WERI-Rb-1 (cell line): ENCODE measurements at places on chromosomes 11 and 22.
A peak's percentile ranks its signal among the peaks of the same experiment; 100 is the strongest.

DNA sequence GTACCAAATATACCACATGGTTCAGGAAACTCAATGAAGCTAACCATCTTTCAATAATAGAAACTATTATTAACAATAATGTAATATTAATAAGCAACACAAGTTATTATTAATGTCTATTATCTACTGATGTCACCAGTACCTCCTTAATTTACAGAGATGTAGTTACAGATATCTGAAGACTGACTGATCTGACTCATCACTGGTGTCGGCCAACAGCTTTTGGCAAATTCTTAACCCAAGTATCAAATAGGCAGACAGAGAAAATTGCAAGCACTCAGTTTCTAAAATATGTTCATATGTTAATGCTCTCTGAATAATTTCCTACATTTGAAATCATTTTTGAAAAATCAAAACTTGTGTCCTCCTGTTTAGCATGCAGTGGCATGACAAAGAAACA lies 100.4 kb upstream of the DDI1 start:
- no peak for DNase-seq

DNA sequence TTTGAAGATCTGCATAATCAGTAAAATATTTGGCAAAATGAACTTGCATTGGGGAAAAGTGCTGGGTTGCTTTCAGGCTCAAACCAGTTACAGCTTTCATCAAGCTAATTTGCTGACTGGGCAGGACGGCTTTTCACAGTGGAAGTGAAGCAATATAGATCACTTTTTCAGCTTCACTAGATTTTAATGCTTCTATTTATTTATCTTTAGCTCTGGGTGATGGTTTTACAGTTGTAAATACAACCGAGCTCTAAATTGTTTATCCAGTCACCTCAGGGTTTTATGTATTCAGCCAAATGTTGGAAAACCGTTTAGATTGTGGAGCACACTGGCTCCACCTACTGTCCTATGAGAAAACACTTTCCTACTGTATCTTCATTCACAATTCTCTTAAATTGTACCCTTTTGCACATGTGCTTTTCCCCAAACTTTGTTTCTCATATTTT lies 58.2 kb downstream of the ACER3 start:
- DNase-seq, result no peak

DNA sequence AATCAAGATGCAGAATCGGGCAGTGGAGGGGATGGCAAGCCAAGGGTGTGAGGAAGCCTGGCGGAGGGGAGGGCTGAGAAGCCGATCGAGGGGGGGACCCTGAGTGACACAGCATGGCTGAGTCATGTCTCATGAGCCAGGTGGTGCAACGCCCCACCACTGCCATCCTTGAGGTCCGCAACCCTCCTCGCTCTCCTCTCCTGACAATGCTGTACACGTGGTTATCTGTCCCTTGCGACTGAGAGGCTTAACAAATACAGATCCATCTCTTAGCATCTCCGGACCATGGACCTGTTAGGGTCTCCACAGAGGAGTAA lies 14.2 kb downstream of the SLC22A12 start:
- DNase-seq, result no peak

- no peak for DNase-seq
Observed at GRCh38 chr22:40768206-40768605, 50.9 kb downstream of the SLC25A17 start.

- DNase-seq, result no peak
Observed at GRCh38 chr11:101444164-101444563, 139.6 kb downstream of the TRPC6 start.

DNA sequence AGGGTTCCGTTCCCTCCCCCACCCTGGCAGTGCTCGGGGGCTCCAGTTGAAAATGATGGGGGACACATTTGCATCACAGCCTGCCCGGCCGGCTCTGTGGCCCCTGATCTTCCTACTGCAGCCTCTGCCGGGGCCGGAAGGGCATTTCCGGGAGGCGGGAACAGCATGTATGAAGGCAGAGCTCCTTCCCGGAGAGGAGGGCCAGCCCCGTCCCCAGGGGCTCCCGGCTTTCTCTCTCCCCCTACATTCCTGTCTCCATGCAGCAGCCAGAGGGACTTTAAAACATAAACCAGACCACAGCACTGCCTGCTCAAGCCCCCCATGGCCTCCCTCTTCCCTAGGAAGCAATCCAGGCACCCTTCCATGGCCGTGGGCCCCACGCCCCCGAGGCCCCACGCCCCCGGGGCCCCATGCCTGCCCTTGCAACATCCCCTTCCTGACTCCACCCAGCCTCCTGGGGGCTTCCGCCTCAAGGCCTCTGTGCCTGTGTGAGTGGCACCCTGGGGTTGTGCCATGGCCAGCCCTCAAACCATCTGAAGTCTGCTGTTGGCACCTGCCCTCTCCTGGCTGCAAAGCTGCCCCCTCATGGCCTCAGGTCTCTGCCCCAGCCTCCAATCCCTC lies 73.1 kb downstream of the CDKN1C start:
- DNase-seq, result no peak

DNA sequence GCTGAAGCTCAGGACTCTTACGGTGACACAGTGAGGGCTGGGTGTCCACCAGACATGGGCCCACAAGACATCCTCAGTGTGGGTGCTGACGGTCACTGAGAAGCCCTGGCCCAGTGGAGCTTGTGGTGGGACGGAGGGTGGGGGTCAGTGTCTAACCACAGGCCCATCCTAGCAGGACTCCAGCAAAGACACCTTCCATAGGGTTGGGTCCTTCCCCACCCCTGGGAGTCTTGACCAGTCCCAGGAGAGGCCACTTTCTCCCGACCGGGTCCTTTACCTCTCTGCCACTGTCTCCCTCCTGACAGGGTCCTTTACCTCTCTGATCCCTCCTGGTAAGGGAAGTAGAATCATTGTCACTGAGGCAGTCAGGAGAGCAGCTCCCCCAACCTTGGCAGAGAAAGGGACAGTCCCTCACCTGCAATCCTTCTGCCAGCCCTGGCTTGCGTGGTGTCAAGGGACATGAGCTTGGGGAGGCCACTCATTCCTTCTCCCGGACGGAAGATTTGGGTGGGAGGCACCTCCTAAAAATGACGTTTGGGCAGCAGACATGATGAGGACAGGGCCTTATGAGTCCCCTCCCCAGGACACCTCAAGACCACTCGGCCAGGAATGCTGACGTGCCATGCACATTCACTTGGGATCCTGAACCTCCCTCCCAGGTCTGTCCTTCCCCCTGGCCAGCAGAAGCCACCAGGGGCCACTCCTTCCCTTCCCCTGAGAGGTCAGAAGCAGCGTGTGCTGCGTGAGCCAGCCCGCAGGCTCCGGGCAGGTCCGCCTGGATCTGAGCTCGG lies 91.5 kb upstream of the FGF3 start:
- DNase-seq, result no peak

GRCh38 chr11:118088531-118088930 lies 1.8 kb upstream of the SMIM35 start:
- no peak for DNase-seq

DNA sequence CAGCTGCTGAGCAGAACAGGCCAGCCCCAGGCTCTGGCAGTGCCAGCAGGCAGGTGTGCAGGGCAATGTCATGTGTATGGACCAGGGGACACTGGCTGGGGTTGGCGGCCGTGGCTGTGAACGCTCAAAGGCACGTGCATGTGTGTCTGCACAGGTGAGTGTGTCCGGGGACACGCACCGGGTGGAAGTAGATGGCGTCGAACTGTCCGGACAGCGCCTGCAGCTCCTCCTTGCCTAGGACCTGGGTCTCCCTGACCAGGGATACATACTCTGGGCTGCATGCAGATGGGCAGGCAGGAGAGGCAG lies 863 bp downstream of the HDAC10 start:
- DNase-seq, result no peak

DNA sequence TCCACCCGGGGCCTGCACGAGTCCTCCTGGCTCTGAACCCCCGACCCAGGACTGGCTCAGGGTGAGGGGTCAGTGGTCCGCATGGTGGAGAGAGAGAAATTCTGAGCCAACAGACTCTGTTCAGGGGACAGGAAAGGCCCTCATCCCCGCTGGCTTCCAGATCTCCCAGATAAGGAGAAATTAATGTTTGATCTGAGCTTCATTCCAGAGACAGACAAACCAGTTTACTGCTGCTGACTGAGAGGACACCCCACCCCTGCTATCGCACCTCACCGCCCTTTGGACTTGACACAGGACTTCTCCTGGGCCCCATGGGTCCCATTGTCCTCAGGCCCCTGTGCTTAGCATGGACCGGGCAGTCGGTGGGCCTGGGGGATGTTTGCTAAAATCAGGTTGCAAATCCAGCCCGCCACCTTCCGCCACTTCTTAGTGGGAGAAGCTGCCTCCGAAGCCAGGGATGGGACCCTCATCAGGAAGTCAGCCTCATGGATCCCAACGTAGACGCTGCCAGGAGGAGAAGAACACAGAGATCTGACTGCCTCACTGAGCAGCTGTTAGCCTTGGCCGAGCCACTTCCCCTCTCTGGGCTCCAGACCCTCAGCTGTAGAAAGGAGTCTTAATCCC lies 11.2 kb upstream of the UPK3A start:
- DNase-seq, result no peak

- peak; percentile 35 for DNase-seq
Observed at GRCh38 chr11:65918211-65919140, at the start of gene C11orf68. Gene C11orf68 (minus strand): TSS chr11:65919062. CDS start chr11:65919031, 31 bp downstream.

DNA sequence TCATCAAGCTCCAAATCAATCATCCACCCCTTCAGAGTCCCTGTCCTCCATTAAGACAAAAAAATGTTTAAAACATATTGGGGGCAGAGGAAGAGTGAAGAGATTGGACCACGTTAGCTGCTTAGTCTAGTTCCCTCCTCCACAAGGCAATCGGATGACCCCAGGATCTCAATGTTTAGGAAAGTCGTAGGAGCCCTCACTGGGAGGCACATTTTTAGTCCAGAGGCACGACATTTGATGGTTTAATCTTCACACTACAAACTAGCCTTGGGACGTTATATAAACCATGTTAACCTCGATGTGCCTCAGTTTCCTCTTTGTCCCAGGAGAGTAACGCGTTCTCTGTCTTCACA lies 588 bp upstream of the FAT3 start:
- DNase-seq, result no peak

- no peak for DNase-seq
Observed at GRCh38 chr22:45334068-45334467, 24.3 kb downstream of the FAM118A start.
